ELF-1 (cell line): ENCODE measurements at places on chromosomes 2 and 18.

DNA sequence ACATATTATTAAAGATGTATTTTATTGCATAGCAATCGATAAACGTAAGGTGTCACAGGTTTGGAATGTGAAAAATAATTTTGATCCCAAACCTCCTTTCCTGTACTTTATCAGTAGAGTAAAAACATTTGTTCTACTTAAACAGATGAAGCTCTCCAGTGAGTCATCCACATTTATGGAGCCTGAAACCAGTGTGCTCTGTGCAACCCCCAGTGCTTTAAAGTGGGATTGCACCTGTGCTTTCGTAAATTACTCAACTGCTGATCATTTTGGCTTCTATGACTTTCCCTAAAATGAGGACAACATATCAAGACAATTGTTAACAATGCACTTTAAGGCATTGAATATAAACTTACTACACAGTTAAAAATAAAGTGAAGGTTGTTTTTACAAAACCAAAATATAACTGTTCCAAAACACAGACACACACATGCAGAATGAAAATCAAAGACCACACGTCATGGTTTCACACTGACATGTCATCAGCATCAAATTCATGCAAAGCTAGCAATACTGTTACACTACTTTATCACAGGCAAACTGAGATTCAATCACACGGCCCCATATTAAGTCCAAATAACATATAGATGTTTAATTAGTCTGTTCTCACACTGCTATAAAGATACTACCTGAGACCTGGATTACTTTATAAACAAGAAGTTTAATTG lies 9.7 kb downstream of the TMEM18 start:
- DNase-seq, result no peak

- DNase-seq, result peak; percentile 82
These were observed 446.4 kb upstream of the RAB12 start for GRCh38 chr18:8162802-8163201.

- no peak for DNase-seq
These were observed 357.6 kb downstream of the RAD51AP2 start for GRCh38 chr2:17160594-17160993.

DNA sequence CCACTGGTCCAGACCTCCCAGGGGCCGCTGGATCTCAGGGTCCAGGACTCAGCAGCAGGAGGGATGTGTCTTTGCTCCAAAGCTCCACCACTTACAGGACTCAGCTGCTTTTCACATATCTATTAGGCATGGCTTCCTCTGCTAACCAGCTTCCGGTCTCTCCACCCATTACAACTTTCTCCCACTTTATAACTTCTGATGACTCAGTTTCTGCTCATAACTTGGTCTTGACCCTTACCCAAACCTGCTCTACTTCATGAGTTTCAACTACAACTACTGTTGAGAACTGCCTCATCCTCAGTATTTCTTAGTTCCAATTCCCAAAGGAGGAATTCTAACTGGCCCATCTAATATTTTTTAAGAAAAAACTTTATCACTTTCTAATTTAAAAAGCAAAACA lies 17.2 kb downstream of the SULT1C2 start:
- no peak for DNase-seq

DNA sequence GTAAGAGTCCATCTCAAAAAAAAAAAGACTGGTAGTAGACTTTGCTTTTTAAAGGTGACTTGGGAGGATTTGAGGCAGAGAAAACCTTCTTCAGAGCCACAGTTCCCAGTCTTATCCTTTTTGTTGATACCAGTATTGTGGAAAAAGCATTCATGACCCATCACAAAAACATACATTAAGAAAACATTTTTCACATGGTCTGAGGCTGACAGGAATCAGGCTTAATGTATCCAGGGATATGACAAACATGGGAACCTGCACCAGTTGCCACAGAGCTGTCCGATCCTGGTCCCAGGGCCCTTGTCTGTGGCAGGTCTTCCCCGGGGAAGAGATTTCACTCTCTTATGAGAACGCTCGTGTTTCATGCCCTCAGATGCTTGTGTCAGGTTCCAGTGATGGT lies 21.8 kb downstream of the SPTBN1 start:
- no peak for DNase-seq
